ENCODE measurements at places on chromosomes 1 and 21. TPM values are rescaled to one million over a fixed set of nuclear protein-coding genes. Genes with fewer than 3 reads are reported as not detected.
A peak's percentile ranks its signal among the peaks of the same experiment; 100 is the strongest.

- no peak for DNase-seq
Observed at GRCh38 chr1:10431070-10431730, 967 bp downstream of the CENPS start.

- DNase-seq = no peak
Observed at GRCh38 chr1:17198476-17199258, 6.3 kb upstream of the PADI1 start.

GRCh38 chr1:211625040-211625439, 46.1 kb upstream of the SLC30A1 start:
- peak; percentile 58 for DNase-seq

- no peak for DNase-seq
Observed at GRCh38 chr1:174724219-174724618, 275.5 kb upstream of the CACYBP start.

- DNase-seq = no peak
Observed at GRCh38 chr21:27954543-27955165, 987.8 kb upstream of the ADAMTS5 start.

Gene LEMD1
- not detected for total RNA-seq

Gene RBM11
- 2.0 TPM for total RNA-seq

Gene RGL1
- total RNA-seq = 16.3 TPM

Gene GART
- total RNA-seq = 30.2 TPM

Data from right cardiac atrium (tissue), 5 donors.